Activated CD8-positive, alpha-beta memory T cell treated with anti-CD3 and anti-CD28 coated beads for 1 hour (primary cell): ENCODE measurements at places on chromosomes 5 and 9.

DNA sequence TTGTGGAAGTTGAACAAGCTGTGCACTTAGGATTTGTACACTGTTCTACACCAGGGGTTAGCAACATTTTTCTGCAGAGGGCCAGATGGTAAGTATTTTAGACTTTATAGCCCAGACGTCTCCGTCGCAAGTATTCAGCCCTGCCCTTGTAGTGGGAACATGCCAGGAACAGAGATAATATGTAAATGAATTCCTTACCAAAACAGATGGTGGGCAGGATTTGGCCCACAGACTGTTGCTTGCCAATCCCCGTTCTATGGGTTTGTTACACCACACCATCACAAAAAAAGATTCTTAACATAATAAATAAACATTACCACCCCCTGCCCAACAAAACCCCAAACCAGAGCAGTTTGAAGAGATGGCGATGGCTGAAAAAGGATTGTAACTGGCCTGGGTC lies 74.3 kb downstream of the AMBP start:
- DNase-seq = no peak

DNA sequence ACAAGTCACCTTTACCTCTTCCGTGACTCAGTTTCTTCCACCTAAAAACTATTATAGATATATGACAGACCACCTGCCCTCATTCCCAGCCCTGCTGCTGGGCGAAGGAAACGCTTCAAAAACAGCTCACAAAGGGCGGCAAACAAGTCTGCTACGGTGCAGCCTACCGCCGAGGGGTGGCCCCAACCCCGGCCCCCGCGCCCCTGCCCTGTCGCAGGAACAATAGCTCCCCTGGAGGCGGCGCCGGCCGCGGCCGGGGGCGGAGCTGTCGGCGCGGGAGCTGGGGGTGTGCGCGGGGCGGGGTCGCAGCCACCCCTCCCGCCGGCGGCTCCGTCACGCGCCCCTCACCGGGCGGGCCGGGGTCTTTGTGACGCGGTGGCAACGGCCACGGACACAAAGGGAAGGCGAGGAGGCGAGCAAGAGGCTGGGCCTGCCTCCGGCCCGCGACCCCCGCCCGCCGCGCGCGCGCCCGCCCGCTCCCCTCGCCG lies at the start of gene TMEFF1:
Gene TMEFF1, plus strand, starts transcription at position 362 of the 488 bp plus-strand sequence. CDS start 396 bp downstream, outside the sequence.
- peak; percentile 14 for DNase-seq

DNA sequence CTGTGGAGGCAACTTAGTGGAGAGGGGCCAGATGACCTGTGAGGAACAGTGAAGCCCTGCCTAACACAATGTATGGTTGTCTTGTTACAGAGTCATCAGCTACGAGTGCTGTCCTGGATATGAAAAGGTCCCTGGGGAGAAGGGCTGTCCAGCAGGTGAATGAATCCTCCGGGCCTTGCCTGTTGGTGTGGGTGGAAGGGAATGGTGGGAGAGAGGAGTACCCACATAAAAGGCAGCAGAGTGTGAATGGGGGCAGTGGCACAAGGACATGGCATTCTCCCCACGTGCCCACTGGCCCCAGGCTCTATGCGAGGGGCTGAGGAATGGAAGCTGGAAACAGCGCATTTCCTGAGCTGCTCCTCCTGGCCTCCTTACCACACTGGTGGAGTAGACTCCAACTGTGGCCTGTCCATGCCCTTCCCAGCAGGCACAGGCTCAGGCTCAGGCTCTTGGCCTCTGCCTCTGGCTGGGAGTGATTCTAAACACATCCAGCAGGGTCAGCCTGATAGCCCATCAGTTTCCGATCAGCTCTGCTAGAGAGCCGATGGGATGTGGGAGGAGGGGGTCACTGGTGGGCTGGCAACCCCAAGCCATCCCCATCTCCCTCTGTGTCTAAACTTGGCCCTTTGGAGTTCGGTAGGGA lies 15.3 kb downstream of the TGFBI start:
- DNase-seq = no peak

DNA sequence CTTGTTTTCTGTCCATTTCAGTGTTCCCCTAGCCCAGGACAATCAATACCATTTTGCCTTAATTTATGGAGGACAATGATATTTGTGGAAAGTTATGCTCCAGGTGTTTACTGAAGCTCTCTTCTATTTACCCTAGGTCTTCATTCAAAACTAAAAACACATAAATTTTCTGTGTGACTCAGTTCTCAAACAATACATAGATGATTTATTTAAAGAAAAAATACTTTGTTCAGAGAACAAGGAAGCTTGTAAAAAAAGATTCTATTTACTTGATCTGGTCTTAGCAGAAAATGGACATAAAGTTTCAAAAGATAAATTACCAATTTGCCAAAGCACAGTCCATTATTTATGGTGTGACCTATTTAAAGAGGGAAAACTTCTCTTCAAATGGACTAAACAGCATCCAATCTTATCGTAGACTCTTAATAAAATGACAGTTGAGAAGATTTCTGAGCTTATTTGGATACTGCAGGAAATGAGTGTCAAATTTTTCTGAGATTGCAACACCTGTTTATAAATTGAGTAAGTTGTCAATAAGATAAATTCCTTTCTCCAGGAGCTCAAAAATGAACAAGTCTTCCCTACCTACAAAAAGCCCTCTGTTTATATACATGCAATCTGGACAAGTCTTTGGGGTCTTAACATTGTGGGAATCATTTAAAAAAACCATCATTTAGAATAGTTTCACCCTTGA lies 627.2 kb downstream of the PSAT1 start:
- DNase-seq = no peak

GRCh38 chr9:81112627-81113452 lies 576.5 kb downstream of the TLE1 start:
- no peak for DNase-seq

- DNase-seq = no peak
These were observed 416.6 kb downstream of the PLK2 start for GRCh38 chr5:58043032-58043945.

DNA sequence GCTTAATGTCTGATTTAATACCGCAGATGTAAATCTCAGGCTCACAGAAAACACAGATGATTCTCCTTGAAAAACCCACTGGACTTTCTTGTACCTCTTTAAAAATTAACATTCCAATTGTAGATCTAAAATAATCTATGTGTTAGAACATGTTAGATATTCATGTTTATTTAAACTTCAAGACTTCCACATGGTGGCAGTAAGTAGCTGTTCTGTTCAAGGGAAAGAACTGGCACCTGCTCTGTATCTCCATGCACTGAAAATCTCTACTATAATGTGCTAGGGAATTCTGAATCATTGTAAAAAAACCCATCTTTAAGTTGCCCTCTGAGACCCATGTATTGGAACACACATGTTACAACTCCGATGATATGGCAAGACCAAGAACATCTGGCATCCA lies 366.9 kb downstream of the DMRTA1 start:
- DNase-seq = no peak

- DNase-seq = no peak
These were observed 91.2 kb downstream of the NLN start for GRCh38 chr5:65813174-65813573.

DNA sequence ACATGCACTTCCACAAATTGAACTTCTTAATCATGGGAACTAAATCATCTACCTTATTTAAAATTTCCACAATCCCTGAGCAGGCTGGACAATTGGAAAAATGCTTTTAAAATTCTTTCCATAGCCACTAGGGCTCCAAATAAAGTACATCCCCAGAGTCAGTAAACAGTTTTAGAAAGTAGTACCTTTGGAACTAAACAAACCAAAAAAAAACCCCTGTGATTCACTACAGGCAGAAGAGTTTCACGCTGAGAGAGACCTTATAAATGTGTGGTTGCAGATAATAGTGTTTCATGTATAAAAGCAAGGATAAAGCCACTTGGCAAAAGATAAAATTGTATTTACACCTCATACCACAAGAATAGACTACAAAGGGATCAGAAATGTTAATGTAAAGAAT lies 11.8 kb upstream of the HMGCR start:
- DNase-seq = no peak

- no peak for DNase-seq
These were observed 67.1 kb downstream of the TEX10 start for GRCh38 chr9:100285601-100286000.

DNA sequence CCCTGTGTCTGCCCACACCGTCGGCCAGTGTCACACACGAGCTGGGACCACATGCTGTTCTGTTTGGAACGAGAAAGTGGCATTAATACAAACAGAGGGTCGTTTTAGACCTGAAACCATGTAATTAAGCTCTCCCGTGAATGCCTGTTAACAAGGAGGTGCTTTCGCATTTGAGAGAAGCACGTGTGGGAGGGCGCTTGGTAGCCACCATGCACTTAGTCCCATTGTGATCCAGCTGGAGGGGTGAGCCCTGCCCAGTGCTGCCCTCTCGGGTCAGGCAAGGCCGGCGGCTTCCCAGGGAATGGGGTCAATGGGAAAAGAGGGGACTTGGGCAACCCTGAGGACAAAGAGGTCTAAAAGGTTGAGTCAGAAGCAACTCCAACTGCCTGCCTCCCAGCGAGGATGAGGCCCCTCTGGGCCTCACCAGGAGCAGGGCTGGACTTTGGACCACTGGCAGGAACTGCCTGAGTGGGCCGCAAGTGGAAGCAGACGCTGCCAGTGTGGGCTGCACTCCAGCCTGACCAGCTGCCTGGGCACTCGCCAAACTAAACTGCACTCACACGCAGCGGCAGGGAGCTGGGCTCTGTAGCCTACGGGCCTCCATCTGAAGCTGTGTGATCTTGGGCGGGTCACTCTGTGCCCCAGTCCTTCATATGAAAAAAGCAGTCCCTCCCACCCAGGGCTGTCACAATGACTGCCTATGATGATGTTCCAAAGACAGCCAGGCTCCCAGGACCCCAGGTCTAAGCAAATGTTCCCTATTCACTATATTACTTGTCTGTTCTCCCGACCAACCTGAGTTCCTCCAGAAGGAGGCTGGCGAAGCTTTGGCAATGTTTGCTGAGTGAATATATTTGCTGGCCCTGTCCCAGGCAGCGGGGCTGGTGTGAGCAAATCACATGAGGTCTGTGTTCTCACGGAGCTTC lies 195.7 kb downstream of the CDK5RAP2 start:
- DNase-seq = no peak

DNA sequence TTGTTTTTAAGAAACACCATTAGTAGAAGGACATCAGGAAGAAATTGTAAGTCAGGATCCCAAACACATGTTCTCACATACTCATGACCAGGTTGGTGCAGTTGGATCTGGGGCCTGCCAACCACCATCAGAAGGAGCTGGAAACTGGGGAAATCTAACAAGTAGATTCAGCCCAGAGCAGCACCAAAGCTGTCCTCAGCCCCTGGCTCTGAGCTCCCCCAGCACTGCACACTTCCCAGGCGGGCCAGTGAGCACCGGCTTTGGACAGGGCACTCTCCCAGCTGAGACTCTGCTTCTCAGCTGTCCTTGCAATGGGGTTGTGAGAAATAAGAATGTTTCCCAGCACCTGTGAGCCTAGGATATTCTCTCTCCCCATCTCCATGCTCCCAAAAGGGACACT lies 162.5 kb downstream of the PAX5 start:
- DNase-seq = no peak

GRCh38 chr5:140244525-140245025 lies 58.3 kb downstream of the PFDN1 start:
- peak; percentile 34 for DNase-seq

GRCh38 chr9:125527471-125528002 lies 179.5 kb downstream of the MAPKAP1 start:
- DNase-seq = no peak

- DNase-seq = no peak
These were observed 12.2 kb downstream of the RNF130 start for GRCh38 chr5:180059326-180059725.

DNA sequence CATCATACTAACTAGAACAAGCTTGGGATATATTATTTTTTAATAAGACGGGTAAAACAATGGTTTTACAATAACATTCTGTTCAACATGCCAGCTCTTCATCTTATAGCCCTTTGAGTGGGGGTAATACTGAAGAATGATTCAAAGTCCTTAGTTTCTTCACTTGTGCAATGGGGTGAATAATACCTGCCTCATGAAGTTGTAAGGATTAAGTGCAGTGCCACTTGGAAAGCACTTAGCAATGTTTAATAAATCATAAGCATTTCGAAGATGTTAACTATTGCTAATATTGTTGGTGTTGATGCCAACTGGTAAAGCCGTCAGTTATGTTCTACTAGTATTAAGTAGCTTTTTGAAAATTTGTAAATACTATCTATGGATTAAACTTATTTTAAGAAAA lies 38.0 kb downstream of the TNPO1 start:
- no peak for DNase-seq

DNA sequence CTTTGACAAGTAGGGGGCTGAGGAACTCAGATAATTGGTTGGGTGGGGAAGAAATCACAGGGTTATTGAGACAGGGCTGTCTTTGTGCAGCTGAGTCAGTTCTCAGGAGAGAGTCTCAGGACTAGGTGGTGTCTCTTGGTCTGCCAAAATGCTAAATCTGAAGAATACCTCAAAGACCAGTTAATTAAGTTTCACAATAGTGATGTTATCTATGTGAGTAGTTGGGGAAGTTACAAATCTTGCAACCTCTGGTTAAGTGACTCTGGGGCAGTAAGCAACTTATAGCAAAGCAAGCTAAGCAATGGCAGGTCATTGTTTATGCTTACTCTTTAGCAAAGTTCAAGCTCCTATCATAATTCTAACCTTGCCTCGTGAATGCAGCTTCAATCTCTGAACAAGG lies 53.6 kb downstream of the GIN1 start:
- no peak for DNase-seq

DNA sequence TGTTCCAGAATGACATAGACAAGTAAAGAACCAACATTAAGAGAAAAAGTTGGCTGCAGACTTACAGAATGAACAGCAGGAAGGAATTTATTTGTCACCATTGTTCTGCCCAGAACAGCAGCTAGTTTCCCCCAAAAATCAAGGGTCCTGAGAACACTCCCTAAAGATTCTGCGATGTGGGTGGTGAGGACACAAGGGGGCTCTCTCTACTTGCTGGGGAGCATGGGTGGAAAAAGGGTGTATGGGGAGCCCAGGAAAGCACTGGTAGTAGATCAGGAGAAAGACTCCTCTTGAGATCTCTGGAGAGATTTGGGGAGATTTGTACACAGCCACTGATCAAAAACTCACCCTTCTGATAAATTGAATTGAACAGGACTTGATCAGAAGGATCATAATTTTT lies 316.5 kb downstream of the KCTD16 start:
- no peak for DNase-seq

DNA sequence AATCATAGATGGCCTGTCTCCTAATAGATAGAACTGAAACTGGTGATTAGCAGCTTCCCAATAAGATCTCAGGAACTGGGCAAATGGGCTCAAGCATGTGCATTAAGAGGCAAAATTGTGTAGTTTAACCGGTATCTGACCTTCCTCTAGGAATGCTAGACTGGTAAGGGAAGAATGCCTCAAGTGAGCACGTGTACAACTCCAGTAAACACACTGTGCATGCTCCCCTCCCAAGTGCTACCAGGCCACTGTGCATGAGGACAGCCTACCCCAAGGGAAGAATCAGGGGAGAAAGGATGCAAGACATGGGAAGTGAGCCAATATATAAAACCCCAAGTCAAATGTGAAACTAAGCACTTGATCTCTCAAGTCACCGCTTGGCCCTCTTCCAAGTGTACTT lies 1157.4 kb upstream of the CDH18 start:
- DNase-seq = no peak
